ENCODE measurements at places on chromosomes 4 and X.

- DNase-seq: no peak
These were observed 38.4 kb downstream of the TBL1X start for GRCh38 chrX:9503261-9503660.

DNA sequence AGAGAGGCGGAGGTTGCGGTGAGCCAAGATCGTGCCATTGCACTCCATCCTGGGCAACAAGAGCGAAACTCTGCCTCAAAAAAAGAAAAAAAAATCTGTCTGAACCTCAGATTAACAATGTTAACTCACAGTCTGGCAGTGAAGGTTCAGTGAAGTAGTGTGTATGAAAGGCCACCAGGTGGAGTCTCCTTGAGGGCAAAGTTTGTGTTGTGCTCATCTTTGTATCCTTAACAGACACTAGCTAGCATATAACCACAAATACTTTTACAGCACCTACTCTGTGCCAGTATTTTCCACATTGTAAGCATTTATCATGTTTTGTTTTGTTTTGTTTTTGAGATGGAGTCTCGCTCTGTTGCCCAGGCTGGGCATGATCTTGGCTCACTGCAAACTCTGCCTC lies 46.0 kb upstream of the MGST2 start:
- DNase-seq: no peak

- no peak for DNase-seq
These were observed 104.7 kb downstream of the AMMECR1 start for GRCh38 chrX:110213183-110213582.

DNA sequence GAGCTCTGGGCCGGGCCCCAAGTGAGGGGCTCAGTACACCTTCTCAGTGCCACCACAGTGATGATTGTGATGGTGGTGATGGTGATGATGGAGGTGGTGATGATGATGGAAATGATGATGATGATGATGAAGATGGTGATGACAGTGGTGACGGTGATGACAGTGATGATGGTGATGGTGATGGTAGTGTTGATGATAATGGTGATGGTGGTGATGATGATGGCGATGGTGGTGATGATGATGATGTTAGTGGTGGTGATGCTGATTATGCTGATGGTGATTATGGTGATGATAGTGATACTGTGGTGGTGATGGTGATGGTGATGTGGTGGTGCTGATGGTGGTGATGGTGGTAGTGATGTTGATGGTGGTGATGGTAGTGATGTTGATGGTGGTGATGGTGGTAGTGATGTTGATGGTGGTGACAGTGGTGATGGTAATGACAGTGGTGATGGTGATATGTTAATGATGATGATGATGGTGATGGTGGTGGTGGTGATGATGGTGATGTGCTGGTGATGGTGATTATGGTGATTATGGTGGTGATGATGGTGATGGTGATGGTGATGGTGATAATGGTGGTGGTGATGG lies 29.9 kb downstream of the HMX1 start:
- no peak for DNase-seq

DNA sequence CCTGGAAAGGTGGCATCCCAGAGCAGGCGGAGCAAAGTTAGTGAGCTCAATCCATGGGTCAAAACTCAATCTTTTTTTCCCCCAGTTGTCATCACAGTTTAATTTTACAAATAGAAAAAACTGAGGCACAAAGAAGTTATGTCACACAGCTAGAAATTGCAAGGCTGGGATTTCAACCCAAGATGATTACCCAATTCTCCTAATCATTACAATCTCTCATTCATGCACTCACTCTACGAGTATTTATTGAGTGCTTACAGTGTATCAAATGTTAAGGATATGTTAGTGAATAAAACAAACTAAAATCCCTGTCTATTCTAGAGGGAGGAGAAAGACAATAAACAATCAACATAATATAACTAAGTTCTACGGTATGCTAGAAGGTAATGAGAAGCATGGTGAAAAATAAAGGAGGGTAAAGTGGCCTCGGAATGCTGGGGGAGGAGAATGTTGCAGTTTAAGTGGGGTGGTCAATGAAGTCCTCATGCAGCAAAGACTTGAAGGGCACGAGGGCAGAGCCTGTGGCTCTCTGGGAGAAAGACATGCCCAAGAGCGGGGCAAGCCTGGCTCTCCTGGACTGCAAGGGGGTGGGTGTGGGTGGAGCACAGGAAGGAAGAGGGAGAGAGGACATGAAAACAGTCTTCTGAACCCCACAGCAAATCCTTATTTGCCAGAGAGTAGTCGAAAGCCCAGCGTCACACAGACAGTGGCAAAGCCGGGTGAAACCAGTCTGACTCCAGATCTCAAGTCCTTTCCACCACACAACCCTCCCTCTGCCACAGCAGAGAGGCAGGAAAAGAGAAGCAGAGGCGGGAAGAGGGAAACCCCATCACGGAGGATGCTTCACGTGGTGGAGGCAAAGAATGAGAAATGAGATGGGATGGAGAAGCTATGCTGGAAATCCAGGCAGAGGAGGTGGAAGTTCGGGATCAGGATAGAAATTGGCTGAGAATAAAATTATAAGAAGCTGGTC lies 48.3 kb downstream of the RAB33B start:
- no peak for DNase-seq

DNA sequence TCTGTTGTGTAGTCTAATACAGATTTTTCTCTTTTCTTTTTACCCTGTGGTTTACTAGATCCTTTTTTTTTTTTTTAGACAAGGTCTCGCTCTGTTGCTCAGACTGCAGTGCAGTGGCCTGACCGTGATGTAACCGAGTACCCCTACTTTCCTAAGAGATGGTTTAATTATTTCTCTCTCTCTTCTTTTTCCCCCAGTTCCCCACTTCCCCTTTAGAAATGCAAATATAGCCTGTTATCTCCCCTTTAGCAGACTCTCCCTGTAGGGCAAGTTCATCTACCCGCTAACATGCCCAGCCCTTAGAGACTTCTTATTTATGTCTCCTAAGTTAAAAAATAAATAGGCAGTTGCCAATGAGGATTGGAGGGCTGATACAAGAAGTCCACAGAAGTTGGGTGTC lies 4.5 kb downstream of the SNX25 start:
- DNase-seq: no peak
